ENCODE measurements at places on chromosomes 3 and 15.

DNA sequence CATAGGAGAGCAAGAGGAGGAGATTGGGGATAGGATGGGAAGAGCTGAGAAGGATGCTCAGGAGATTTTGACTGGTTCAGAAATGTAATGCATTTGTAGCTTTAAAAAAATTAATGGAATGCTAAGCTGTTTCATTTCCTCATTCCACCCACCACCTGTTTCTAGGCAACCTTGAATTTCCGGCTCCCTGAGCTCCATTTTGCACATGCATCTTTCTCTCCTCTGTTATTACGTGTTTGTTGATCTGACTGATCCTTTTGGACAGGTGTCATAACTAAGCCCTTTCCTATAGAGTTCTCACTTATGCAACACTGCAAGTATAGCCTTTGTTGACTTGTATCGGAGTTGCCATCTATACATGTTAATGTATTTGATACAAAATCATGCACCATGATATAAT lies 4.3 kb downstream of the TMPRSS7 start:
- peak; percentile 51 for DNase-seq

- DNase-seq: no peak
Observed at GRCh38 chr15:30063835-30064546, 18.8 kb upstream of the GOLGA8J start.

GRCh38 chr3:170207717-170208116 lies 14.5 kb upstream of the PRKCI start:
- DNase-seq: no peak

DNA sequence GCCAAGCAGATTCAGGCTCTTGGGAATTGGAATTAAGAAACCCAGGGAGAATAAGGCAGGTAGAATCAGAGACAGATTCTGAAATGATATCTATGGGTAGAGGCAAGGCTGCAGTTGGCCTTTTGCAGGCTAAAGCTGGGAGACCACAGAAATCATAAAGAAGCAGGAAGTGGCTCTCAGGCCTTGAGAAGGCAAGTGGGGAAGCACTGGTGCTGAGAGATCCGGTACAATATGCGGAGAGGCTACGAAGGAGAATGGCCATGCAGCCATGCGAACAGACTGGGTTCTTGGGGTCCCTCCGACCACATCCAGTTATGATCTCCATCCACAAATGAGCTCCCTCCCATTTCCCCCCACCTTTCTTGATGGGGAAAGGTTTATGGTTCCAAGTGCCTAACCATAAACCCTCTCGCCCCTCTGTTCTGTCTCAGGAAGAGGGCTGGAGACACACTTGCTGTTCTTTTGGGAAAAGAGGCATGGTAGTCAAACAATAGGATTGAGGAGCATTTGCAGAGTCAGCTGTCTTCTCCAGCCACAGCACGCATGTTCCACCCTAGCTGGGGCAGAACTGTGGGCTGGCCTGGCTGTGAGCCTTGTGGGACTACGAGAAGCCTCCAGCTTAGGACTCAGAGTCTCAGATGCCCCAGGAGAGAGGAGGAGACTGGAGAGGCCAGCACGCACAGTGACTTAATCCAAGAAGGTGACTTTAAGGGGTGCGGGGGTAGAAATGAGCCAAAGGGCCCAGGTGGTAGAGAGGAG lies 99.6 kb downstream of the RPLP1 start:
- DNase-seq: no peak

DNA sequence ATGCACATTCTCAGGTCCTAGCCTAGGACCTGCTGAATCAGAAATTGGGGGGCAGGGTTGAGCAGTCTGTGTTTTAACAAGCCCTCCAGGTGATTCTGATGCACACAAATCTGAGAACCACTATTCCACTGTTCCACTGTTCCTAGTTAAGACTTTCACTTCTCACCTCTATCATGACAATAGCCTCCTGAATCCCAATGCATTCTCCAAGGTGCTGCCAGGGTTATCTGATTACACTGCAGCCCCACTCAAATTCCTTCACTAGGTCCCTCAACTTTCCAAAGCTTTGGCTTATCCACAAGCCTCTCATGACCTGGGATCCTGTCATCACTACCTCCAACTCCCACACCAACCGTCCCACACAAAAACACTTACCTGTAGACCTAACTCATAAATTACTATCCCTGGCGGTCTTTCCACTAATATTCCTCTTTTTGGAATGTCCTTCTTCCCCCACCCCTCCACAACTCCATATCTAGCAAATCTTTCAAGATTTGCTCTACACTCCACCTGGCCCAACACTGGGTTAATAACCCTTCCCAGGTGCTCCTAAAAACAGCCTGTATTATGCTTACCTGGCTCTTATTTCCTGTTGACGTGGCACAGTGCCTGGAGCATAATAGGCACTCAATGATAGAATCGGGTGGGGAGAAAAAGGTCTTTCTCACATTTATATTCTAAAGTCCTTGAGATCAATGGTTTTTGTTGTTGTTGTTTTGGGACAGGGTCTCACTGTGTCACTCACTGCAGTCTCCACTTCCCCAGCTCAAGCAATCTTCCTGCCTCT lies 27.2 kb downstream of the TBL1XR1 start:
- no peak for DNase-seq

DNA sequence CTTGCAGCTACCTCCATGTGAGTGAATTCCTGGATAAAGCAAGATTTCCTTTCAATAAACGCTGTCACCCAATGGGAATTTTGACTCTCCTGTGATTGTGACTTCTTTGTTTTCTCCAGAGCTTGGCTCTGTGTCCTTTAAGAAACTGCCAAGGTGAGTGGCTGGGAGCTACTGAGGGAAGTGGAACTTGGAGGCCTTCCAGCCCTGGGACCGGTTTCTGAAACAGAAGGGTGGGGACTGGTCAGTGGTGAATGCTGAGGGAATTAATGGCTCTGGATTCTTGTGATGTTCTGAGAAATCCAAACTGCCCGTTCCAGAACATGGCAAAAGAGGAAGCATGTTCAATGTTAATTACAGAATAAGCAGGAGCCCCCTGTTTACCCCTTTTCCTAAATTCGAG lies 41.1 kb upstream of the MYZAP start:
- DNase-seq: no peak

DNA sequence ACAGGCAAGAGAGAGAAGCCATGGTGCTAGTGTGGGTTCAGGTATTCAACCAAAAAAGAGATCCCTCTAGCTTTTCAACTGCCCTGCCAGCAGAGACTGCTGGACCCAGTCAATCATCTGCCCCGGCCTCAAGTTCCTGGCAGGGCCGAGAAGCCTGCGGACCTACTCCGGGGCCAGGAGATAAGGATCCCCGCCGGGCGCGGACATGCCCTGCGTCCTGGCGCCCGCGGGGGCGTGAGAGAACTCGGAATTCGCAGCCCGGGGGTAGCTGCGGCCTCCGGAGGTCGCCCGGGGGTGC lies 821 bp upstream of the MAGI1 start:
- DNase-seq: no peak

DNA sequence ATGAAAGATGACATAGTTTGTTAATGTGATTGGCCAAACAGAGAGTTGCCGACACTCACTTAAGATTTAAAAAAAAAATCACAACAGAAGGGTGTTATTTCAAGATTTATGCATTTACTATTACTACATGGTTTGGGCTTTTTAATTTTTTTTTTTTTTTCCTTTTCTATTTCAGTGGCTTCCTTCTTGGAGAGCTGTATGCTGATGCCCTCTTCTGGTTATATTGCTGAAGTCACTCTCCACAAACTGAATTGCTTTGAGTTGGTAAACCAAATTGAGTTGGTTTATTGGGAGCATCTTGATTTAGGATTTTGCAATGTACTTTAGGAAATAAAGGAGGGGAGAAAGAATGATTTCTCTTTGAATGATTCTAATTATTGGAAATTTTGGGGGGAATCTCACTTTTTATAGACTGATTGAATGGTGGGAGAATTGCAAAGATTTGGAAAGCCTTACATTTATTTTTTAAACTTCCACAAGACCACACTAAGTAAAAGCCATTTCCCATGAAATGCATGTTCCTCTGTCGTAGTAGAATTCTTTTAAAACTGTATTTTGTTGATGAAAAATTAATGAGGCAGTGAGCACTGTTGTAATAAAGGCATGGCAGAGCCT lies 186.6 kb upstream of the FEZF2 start:
- DNase-seq: peak; percentile 6

- DNase-seq: peak; percentile 37
Observed at GRCh38 chr15:78067328-78068228, 9.9 kb downstream of the TBC1D2B start.

DNA sequence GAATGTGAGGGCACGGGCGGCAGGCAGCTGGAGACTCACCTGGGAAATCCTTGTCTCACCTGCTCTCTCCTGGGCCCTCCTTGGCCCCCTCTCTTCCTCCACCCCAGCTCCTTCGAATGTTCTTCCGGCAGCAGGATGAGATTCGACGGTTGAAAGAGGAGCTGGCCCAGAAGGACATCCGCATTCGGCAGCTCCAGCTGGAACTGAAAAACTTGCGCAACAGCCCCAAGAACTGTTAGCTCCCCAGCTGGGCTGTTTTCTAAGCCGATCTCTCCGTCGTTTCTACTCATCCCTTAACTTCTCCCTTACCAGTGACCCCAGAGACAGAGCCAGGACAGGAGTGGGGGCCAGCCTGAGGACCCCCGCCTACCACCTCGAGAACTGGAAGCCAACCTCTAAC lies 95.0 kb downstream of the ANP32A start:
- DNase-seq: no peak

- no peak for DNase-seq
Observed at GRCh38 chr3:2847062-2847841, 262.9 kb downstream of the IL5RA start.

- DNase-seq: no peak
Observed at GRCh38 chr3:177610686-177611633, 413.7 kb upstream of the TBL1XR1 start.

DNA sequence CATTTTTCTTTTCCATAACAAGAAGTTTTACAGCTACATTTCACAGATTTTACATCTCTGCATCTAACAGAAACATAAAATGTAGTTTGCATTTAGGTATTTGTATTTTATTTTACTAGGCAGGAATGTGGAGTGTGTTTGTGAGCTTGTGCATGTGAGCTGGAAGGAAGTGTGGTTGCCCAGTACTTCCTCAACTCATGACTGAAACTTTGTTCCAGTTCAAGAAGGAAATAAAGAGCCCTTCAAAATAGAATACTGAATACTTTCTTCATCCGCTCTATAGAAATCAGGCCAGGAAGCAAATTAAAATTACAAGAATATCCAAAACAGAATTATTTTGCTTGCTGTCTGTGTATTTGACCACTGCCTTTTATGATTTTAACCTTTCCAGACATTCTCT lies 81.3 kb downstream of the CHL1 start:
- DNase-seq: peak; percentile 62

GRCh38 chr3:89186456-89186855 lies 79.0 kb downstream of the EPHA3 start:
- no peak for DNase-seq

DNA sequence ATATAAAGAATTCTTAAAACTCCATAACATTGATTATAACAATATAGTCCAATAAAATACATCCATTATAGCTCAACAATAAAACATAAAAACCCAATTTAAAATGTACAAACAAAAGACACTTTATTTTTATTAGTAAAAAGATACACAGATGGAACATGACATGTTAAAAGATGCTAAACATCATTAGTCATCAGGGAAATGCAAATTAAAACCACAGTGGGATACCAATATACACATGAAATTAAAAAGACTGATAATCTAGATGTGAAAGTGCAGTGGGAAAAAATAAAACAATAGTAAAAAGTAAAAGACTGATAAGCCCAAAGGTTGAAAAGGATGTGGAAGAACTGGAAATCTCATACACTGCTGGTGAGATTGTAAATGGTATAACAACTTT lies 46.2 kb downstream of the DNAH12 start:
- no peak for DNase-seq

GRCh38 chr15:80640531-80641121 lies 54.5 kb upstream of the ABHD17C start:
- no peak for DNase-seq

GRCh38 chr3:55320928-55321327 lies 166.2 kb downstream of the WNT5A start:
- DNase-seq: no peak

DNA sequence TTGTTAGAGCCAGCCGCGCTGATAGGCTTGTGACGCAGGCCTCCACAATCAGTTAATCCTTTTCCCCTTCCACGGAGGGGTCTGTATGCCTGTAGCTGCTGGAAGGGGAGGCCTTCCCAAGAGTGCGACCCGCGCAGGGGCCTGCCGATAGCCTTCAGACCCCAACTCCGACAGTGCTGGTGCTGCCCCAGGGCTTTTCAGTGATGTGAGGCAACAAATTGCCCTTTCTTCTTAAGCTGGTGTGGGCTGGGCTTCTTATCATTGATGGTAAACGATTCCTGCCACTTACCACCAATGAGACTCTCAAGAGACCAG lies 143.4 kb downstream of the CHSY1 start:
- no peak for DNase-seq

GRCh38 chr3:155386919-155387318 lies 93.4 kb upstream of the STRIT1 start:
- DNase-seq: no peak

GRCh38 chr3:105944721-105945120 lies 75.9 kb upstream of the CBLB start:
- no peak for DNase-seq

DNA sequence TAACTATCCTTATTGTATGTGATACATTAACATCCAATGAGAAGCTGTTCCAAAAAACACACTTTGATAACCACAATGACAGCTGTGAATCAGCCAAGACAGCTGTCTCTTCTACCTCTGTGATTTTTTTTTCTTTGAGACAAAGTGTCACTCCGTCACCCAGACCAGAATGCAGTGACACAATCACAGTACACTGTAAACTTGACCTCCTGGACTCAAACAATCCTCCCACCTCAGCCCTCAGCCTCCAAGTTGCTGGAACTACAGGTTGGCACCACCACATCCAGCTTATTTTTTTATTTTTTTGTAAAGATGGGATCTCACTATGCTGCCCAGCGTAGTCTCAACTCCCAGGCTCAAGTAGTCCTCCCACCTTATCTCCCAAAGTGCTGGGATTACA lies 73.5 kb upstream of the TMCO5A start:
- DNase-seq: no peak

DNA sequence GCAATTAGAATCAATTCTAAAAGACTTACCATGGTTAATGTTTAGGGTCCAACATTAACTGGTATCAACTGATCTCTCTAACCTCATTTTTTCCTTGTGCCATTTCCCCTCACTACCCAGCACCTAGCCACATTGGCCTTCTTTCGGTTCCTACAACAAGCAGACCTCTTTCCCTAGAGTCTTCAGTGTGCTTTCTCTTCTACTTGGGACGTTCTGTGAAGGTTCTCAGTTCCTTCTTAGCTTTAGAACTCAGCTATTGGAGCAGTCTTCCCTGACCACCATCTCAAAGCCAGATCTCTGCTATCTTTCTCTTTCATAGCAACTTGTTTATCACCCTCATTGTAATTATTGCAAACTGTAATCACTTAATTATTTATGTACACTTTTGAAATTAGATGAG lies 31.5 kb upstream of the MINDY4B start:
- no peak for DNase-seq

- DNase-seq: peak; percentile 56
Observed at GRCh38 chr15:74782259-74783071, 585 bp downstream of the CSK start.

- no peak for DNase-seq
Observed at GRCh38 chr15:68300115-68300940, 22.8 kb downstream of the FEM1B start.
